ENCODE measurements at places on chromosomes 7 and 10. TPM values are rescaled to one million over a fixed set of nuclear protein-coding genes. Genes with fewer than 3 reads are reported as not detected.

GRCh38 chr7:73999664-74000435 is 28.1 kb upstream of the ELN start:
- H3K36me3 ChIP-seq, result no peaks in the 10 kb centered on the region
- no peaks in the 10 kb centered on the region for H3K27me3 ChIP-seq
- H3K4me3 ChIP-seq, result no peak overlapping the region
- no peak overlapping the region for H3K27ac ChIP-seq

GRCh38 chr10:59315465-59315864 is 46.9 kb downstream of the FAM13C start:
- H3K36me3 ChIP-seq, result no peaks in the 10 kb centered on the region
- no peak for DNase-seq
- no peak overlapping the region for H3K27ac ChIP-seq
- H3K4me3 ChIP-seq, result no peak overlapping the region
- H3K4me1 ChIP-seq, result peaks cover 46% of the 10 kb centered on the region

DNA sequence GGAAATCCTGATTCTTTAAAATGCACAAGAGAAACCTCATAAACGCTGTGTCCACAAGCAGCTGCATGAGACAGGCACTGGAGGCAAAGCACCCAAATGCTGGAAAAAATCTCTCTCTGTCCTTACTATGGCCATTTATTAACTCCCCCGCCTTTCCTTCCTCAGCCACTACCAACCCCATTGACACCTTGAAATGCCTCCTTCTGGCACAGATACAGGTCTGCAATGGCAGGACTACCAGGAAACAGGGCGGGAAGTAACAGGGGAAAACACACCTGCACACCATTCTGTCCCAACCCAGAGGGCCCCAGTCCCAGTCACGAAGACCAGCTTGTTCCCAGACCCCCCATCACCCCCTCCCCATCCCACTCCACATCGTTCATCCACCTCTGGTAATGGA is 224.3 kb downstream of the PARD3 start:
- no peak overlapping the region for H3K4me3 ChIP-seq
- no peak overlapping the region for H3K27ac ChIP-seq
- H3K36me3 ChIP-seq, result no peaks in the 10 kb centered on the region
- DNase-seq, result no peak

DNA sequence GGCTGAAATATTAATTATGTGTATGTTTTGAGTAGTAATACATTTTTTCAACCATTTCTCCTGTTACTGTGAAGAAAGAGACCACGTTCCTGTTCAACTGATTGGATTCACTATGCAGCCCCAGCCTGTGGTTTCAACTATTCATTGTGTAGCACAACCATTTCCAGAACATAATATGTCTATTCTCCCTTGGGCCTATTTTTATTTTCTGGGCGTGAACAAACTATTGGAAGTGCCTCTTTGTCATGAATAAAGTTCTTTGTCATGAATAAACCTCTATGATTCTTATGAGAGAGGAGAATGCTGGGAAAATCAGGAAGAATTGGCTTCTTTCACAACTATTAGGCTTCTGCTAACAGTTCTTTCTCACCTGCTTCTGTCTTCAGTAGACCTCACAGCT is 152.4 kb downstream of the GNAT3 start:
- no peak overlapping the region for H3K27ac ChIP-seq
- no peak for DNase-seq

DNA sequence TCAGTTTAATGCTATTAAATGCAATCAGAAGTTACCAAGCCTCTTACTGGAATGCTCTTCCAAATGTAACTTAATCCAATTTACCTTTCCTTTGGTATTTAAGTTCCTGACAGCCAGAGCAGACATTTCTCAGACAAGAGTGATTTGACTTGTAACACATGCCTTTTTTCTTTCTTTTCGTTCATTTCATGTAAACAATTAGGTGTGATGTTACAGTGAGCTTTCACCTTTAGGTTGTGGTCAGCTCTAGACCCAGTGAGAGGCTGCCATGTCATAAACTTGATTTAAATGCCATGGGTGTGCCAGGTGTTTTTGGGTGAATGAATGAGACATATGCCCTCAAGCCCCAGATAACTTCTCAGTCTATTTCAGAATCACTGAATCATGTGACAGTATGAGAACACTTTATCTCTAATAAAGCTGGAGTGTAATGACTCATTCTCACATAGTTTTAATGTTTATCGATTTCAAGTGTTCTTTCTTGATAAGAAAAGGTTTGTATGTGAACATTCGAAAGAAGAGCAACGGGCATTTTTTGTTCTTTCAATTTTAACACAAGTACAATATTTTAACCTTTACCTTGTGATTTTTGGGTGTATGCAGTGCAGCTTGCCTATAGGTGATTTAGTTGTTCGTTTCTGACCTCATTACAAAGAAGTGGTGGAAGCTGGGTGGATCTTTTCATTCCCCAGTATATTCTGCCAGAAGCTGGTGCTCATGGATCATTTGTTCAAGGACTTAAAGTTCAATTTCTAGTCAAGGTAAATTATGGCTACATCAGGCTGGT is 61.5 kb downstream of the CHN2 start:
- H3K4me3 ChIP-seq, result no peak overlapping the region
- H3K4me1 ChIP-seq, result peaks cover 11% of the 10 kb centered on the region
- no peak overlapping the region for H3K27ac ChIP-seq
- DNase-seq, result no peak

DNA sequence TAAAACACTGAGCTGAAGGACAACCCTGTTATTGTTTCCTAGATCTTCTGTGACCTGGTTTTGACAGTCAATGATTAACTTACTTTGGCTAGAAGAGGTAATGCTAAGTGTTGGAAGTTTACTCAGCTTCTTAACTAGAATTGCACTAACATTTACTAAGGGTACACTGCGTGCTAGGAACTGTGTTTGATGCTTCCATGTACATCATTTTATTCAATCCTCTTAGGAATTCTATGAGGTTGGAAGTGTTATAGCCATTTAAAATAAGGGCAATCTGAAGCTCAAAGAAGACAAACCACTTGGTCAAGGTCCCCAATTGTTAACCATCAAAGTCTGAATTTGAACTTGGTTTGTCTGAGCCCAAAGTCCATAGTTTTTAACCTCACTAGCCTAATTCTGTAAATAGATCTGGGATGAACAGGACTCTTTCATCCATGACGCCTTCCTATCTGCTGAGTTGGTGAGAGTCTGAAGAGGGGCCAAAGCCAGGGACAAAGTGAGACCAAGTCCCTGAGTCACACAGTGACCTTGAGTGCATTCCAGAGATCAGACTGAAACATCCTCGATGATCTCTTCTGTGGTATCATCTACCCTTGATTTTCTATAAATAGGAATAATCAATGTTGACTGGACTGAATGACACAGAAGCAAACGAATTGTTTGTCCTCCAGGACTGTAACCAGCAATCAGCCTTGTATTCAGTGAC is 29.2 kb upstream of the ZNRF2 start:
- DNase-seq, result no peak
- H3K27me3 ChIP-seq, result no peaks in the 10 kb centered on the region
- peaks cover 29% of the 10 kb centered on the region for H3K4me1 ChIP-seq
- no peaks in the 10 kb centered on the region for H3K36me3 ChIP-seq
- no peak overlapping the region for H3K4me3 ChIP-seq
- H3K27ac ChIP-seq, result no peak overlapping the region

- no peaks in the 10 kb centered on the region for H3K4me1 ChIP-seq
- no peak overlapping the region for H3K4me3 ChIP-seq
- no peaks in the 10 kb centered on the region for H3K36me3 ChIP-seq
- no peak for DNase-seq
- H3K27me3 ChIP-seq, result no peaks in the 10 kb centered on the region
- no peak overlapping the region for H3K27ac ChIP-seq
Measured at GRCh38 chr10:116151076-116151475, 121.9 kb downstream of the GFRA1 start.

DNA sequence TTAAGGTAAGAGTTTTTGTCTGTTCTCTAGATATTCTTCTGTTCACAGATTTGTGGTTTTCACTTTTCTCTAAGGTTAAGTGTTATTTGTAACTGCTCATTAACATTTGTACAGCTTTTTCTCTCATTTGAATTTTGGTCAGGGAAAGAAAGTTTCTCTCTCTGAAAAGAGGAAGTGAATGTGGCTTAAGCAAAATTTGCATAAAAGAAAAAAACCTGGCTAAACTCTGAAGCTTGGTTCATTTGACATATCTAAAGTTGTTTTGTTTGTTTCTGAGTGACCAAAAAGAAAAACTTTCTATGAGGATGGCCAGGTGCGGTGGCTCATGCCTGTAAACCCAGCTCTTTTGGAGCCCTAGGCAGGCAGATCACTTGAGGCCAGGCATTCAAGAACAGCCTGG is 22.0 kb upstream of the SLC26A4 start:
- H3K27ac ChIP-seq, result no peak overlapping the region
- no peaks in the 10 kb centered on the region for H3K4me1 ChIP-seq
- H3K36me3 ChIP-seq, result no peaks in the 10 kb centered on the region
- no peaks in the 10 kb centered on the region for H3K27me3 ChIP-seq
- H3K4me3 ChIP-seq, result no peak overlapping the region

DNA sequence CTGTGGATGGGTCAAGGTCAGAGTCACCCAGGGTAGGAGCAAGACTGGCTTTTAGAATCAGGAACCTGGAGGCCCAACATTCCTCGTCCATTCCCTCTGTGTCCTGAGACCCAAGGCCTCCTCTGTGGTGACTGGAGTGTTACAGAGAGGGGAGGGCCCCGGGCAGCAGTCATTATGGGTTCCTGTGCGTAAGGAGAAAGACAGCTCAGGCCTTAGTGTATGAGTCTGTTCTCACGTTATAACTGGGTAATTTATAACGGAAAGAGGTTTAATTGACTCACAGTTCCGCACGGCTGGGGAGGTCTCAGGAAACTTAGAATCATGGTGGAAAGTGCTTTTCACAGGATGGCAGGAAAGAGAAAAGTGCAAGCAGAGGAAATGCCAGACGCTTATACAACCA is 422.3 kb downstream of the TCERG1L start:
- H3K4me1 ChIP-seq, result no peaks in the 10 kb centered on the region
- H3K27ac ChIP-seq, result no peak overlapping the region
- no peaks in the 10 kb centered on the region for H3K27me3 ChIP-seq
- no peaks in the 10 kb centered on the region for H3K36me3 ChIP-seq

DNA sequence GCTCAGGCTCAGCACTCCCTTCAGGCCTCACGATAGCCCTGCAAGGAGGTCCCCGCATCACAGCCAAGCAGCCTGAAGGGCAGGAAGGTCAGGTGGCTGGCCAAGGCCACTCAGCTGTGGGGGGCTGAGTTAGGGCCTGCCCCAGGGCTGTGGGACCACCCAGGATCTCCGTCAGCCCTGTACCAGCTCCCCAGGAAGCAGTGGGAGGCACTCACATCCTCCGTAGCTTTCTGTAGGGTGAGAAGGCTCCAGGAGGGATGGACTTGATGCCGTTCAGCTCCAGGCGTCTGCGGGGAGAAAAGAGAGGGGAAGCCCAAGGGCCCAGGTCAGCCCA is 125.9 kb downstream of the SLIT1 start:
- H3K27me3 ChIP-seq, result no peaks in the 10 kb centered on the region
- H3K27ac ChIP-seq, result no peak overlapping the region
- H3K4me1 ChIP-seq, result peaks cover 13% of the 10 kb centered on the region
- no peak overlapping the region for H3K4me3 ChIP-seq

GRCh38 chr10:118758449-118758848 is 3.7 kb upstream of the CACUL1 start:
- no peak for DNase-seq
- H3K27me3 ChIP-seq, result no peaks in the 10 kb centered on the region

DNA sequence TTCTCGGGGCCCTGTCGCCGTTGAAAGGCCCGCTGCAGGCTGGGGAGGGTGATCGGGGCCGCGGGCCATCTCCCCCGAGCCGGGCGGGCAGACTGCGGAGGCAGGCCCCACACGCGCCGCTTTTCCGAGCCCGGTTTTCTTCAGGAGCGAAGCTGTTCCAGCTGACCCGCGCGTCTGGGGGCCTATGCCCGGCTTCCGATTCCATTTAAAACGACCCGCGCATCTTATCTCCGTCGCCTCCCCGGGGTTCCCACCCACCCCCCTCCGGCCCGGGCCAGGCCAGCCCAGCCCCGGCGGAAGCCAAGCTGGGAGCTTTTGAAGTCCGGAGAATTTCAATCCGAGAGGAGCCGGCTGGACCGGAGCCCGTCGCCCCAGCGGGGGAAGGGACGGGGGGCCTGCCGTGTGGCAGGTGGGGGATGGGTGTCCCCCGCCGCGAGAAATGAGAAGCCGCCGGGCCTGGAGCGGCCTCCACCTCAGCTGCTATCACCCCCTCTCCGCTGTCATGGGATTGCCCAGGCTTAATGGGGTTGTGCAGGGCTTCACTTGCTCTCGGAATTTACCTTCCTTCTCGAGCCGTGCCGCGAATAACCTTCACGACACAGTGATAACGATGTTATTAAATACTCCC is 3.1 kb upstream of the EVX1 start:
- peaks cover 23% of the 10 kb centered on the region for H3K4me1 ChIP-seq
- H3K4me3 ChIP-seq, result peak overlapping the region; percentile 48
- peaks cover 97% of the 10 kb centered on the region for H3K27me3 ChIP-seq
- DNase-seq, result no peak

- peak overlapping the region; percentile 89 for H3K27ac ChIP-seq
- H3K4me3 ChIP-seq, result peak overlapping the region; percentile 21
- H3K4me1 ChIP-seq, result peaks cover 51% of the 10 kb centered on the region
- no peaks in the 10 kb centered on the region for H3K36me3 ChIP-seq
Measured at GRCh38 chr10:124560377-124561105, 98.9 kb downstream of the LHPP start.

DNA sequence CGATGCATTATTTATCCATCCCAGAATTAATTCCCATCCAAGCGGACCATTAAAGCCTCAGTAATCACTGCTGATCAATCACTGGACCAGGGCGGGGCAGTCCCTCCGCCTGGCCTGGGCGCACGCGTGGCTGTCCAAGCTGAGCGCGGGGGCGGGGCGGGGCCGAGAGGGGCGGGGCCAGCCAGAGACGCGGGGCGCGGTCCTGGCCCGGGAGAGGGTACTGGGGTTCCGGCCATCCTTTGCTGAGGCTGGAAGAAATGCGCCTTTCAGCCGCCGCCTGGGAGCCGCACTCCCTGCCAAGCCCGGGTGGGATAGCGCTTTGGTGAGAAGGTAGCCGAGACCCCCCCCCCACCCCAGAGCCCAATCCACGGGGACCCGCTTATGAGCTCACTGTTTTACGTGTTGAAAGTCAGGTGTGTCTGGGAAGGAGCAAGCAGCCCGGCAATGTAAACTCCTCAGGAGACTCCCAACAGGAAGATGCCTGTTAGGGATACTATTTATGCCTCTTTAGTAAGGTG is at the start of gene ARHGAP22:
Gene ARHGAP22 (minus strand): TSS at position 83 of the 518 bp plus-strand sequence. CDS start 277 bp downstream, outside the sequence.
- H3K4me1 ChIP-seq, result no peaks in the 10 kb centered on the region
- DNase-seq, result peak; percentile 74
- no peak within 1 kb of the TSS for H3K27ac ChIP-seq

The NUTM2A gene
- total RNA-seq, result 1.2 TPM

The ASB10 gene
- total RNA-seq, result 21.7 TPM

The APBB1IP gene
- total RNA-seq, result 0.86 TPM

The TRIP6 gene
- total RNA-seq, result 8.8 TPM

The LMOD2 gene
- 838 TPM for total RNA-seq

Data from psoas muscle (tissue), 8 donors.